Mammary epithelial cell (primary cell): ENCODE measurements at places on chromosomes 5 and 9. TPM values are rescaled to one million over a fixed set of nuclear protein-coding genes. Genes with fewer than 3 reads are reported as not detected.

BSPRY gene
- 0.16 and 0.32 TPM in 2 replicates for total RNA-seq

TSLP gene
- total RNA-seq: 1.0 TPM

IL3 gene
- not detected for total RNA-seq

SPATA6L gene
- 0.75 and 0.85 TPM in 2 replicates for total RNA-seq
